ENCODE measurements at places on chromosomes 5 and 9. TPM values are rescaled to one million over a fixed set of nuclear protein-coding genes. Genes with fewer than 3 reads are reported as not detected.

Gene INSL4
- not detected for total RNA-seq

Gene TRIM7
- 0.72 TPM for total RNA-seq

Gene CDH6
- 9.4 TPM for total RNA-seq

Gene GARIN3
- not detected for total RNA-seq

Gene ALG2
- total RNA-seq, result 51.8 TPM

Gene NR5A1
- total RNA-seq, result not detected

Gene SOHLH1
- not detected for total RNA-seq

Gene TCF7
- total RNA-seq, result 2.9 TPM

Gene BARHL1
- total RNA-seq, result not detected

Gene PLPPR1
- not detected for total RNA-seq

Gene LOX
- 317 TPM for total RNA-seq

Gene SGTB
- total RNA-seq, result 21.4 TPM

DNA sequence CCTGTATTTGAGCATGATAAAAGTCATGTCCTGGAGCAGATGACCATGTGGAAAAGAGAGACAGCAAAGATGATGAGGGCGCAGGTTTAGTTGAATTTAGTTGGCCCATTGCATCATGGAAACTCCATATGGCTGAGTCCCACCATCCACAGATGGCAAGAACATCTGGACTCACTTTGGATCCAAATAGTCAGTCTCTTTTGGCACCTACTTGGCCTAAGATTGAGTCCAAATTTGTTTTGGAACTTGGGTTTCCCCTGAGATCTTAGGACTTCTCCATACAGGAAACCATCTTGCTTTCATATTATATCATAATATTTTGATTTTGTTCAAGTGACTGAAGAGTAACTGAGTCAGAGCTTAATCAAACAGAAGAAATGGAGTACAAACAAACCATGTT is 217.5 kb downstream of the DRD1 start:
- DNase-seq, result no peak

GRCh38 chr5:172770374-172770674 is 671 bp downstream of the DUSP1 start:
- DNase-seq, result no peak

GRCh38 chr9:132187121-132187620 is 25.3 kb downstream of the NTNG2 start:
- DNase-seq, result peak; percentile 90

DNA sequence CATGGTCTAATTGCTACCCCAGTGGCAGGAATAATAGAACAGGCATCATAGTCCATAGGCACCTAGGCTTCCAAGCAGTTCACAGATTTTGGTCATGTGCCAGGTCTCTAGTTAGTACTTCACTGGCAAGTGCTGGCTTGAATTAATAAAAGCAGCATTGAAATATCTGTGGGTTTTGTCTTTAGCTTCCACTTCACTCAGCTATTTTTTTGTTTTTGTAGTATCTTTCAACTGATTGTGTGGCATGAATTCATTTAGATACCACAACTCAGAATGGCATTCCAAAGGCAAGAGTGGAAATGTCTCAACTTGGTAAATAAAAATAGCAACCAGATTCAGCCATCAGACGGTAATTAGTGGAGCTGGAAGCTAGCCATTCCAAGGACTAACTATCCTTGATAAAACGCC is 27.9 kb upstream of the ITGA2 start:
- no peak for DNase-seq

- no peak for DNase-seq
Measured at GRCh38 chr5:35438288-35438687, 179.4 kb upstream of the SPEF2 start.

DNA sequence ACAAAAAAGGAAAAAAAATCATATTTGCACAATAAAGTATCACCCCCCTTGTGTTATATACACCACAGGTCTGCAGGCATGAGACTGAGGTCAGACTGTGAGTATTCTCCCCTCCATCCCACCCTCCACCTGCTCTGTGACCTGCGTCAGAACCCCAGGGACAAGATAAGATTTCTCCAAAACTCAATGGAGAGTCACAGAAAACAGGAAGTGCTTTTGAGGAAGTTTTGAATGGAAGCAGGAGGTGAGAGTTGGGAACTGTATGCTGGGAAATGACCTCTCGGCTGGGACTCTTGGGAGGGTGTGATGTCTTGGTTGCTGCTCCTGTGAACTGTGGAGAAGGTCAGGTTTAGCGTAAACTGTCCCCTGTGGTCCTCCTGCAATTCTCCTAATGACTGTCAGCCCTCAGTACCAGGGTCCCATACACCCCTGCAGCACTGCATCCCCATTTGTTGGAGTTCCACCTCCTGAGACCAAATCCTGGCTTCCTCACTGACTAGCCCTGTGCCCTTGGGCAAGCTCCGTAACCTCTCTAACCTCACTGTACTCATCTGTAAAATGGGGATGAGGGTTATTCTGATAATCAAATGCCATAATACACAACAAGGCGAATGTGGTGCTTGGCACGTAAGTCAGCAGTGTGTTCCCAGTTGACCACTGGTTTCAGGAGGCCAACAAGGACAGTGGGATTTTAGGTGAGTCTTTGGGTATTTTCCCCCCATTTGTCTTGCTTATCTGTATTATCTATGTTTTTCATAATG is 6.9 kb upstream of the CTSL start:
- no peak for DNase-seq

- DNase-seq, result no peak
Measured at GRCh38 chr9:5850724-5851122, 17.8 kb upstream of the ERMP1 start.

DNA sequence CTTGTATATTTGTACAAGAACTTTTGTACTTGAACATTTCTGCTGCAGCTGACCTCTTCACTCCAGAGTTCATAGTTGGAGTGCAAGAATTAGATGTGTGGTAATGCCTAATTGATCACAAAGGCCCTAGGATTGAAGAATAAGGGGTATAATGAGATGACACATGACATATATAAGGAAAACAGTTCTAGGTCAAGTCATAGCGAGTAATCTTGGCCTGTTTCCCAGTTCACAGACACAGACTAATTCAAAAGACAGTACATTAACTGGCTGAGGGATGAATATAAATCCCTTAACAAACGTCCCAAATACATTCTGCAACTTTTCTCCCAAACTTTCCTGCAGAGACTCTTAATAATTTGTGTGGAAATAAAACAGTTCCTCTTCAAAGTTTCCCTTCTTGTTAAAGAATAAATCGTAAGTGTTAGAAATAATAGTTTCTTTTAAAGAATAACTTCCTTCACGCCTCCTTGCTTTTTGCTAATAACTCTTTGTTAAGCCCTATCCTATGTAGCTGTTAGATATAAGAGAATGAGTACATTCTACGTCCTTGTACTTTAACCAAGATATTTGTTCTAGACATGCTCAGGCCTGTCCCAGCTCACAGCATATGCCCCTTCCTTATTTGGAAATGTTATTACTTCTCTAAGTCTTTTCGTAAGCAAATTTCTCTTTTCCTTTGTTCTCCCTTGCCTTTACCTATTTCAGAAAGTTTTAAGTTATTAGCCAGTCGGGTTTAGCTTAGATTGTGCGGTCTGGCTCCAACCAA is 556.4 kb upstream of the CTNND2 start:
- no peak for DNase-seq

DNA sequence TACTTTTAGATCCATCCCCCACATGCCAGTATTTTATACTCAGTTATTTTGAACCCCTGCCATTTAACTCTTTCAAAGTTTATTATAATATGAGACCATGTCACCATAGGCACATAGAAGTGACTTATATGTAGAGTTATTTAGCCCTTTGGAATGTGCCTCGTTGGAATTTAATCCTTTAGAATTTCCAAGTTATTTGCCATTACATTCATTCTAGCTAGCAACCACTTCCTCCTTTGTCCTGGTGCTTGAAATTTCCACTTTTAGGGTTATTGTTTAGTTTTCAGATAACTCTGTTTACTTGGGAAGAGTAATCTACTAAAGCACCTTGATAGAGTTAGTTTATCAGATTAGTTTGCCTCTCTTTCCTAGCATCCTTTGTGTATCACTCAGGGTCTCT is 82.8 kb upstream of the TLE1 start:
- peak; percentile 43 for DNase-seq

- DNase-seq, result no peak
Measured at GRCh38 chr5:11574787-11575186, 329.5 kb downstream of the CTNND2 start.

- DNase-seq, result no peak
Measured at GRCh38 chr5:132010645-132010988, 841 bp downstream of the ACSL6 start.

DNA sequence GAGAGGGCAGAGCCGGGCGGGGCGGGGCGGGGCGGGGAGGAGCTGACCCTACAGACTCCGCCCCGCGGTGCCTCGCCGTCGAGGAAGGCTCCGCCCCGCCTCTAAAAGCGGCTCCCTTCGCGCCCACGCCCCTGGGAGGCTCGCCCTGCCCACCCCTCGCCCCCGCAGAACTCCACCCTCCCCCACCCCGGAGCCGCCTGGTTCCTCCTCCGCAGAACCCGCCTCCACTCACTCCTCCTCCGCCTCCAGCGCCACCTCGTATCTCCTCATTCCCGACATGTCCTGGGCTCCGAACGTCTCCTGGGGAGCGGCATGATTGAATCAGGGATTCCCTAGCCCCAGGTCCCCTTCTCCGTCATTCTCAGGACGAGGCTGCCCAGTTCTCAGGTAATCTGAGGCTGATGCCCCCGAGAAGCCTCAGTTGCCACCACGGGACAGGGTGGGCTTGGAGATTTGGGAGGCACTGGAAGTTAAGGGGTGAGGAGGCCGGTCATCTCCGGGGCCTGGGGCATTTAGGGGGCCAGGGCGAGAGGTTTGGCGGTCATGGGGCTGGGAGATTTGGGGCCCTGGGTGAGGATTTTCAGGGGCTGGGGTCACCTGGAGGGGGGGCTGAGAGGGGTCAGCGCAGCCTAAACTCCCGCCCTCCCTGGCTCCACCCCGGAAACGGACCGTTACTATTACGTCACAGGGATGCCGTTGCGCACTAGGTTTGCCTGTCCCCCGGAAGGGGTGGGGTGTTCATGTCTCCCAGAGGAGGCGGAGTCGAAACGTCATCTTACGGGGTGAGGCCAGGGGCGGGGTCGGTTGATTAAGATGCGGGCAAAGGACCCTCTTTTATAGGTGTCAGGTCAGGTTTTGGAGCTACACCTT is 3.2 kb upstream of the CCL27 start:
- peak; percentile 98 for DNase-seq

DNA sequence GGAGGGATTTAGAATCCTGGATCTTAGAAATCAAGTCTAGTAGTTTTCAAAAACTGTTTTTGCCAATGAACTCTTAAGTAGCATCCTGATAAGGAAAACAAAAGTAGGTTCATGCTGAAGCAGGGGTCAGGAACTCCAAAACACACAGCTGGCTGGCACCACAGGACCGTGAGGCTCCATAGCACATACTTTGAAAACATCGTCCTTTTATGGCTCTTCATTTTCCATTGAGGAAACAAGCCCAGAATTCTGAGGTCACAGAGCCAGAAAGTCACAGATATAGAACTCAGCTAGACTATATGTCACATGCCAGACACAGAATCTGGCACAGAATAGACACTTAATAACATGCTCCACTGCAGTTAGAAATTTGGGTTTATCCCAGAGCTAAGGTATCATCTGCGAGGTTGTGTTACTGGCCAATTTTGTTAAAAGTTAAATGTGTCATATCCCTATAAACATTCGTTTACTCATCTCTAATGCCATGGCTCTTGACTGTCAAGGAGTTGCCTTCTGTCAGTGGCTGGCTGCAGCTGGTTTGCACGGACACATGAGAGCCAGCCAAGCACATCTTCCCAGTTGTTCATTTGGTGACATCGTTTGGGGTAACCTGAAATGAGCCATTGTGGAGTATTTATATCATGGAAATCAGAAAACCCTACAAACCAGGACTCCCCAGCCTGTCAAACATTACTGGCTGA is 58.8 kb downstream of the FAM78A start:
- no peak for DNase-seq

GRCh38 chr9:107548298-107549142 is 59.0 kb upstream of the KLF4 start:
- DNase-seq, result peak; percentile 58

DNA sequence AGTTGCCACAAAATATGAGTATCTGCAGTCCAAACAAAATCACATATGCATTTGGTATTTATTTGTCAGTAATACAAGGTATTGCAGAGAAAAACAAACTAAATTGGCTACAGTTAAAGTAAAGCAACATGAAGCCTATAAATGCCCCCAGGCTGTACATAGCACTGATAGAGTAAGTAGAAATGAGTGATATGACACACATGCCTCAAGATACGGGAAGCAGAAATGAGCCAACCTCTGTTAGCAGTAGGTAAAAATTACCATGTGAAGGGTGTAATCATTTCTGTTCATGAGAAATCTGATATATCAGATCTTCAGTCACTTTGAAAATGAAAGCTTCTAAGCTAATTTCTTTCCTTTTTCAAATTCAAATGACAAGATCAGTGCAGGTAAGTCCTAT is 131.1 kb downstream of the CHSY3 start:
- no peak for DNase-seq

- no peak for DNase-seq
Measured at GRCh38 chr9:111276431-111277128, 53.4 kb downstream of the OR2K2 start.
